ENCODE measurements at places on chromosomes 5 and 9.
A peak's percentile ranks its signal among the peaks of the same experiment; 100 is the strongest.

DNA sequence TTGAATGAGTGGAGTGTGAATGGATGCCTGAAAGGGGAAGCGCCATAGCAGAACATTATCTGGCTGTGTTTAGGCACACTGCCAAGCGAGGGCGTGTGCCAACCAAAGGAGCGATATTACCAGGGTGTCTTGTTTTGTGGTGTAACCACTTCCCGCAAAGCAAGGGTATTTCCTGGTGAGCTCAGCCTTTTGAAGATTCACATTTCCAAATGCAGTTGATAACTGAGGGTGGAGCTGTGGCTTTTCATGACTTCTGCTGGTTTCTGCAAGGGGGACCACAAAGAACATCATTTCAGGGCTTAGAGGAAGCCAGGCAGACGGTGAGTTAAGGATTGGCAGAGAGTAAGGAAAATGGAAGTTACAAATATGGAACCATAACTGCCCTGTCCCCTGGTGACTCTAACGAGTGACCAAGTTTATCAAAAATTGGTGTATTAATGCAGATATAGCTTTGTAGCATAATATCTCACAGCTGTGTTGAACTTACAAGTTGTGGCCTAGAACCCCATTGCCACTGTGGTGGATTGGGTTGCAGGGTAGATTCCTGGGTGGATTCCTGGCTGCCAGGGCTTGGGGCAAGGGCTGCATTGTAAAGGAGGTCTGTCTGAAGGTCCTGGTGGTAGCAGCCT is 71.4 kb downstream of the RALGPS1 start:
- DNase-seq, result peak; percentile 49

DNA sequence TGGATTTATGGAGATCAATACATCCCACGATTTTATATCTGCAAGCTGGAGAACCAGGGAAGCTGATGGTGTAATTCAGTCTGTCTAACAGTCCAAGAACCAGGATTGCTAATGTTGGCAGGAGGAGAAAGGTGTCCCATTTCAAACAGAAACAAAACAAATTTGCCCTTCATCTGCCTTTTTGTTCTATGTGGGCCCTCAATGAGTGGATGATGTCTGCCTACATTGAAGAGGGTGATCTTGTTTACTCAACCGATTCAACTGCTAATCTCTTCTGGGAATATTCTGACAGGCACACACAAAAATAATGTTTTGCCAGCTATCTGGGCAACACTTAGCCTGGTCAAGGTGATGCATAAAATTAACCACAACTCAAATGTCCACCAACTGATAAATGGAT is 65.1 kb upstream of the IL33 start:
- DNase-seq, result no peak

GRCh38 chr5:135467051-135467625 is 15.0 kb upstream of the TIFAB start:
- no peak for DNase-seq

DNA sequence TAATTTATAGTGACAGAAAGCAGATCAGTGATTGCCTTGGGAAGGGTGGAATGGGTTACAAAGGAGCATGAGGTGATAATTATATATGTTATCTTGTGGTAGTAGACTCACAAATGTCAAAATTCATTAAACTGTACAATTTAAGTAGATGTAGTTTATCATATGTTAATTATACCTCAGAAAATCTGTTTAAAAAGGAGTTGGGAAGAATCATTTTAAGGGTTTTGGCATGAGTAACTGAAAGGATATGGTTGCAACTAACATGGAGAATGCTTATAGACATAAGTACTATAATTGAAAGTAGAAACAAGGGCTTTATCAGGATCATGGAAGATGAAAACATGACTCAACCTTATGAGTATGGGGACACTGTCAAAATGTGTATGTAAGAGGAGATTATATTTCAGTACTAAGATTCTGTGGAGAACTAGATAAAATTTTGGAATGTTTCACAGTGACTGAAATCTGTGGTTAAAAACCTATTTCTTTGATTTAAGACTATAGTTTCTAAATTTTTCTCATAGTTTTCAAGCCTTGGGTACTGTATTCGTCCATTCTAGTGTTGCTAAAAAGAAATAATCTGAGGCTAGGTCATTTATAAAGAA is 73.3 kb downstream of the FCHO2 start:
- DNase-seq, result peak; percentile 13

DNA sequence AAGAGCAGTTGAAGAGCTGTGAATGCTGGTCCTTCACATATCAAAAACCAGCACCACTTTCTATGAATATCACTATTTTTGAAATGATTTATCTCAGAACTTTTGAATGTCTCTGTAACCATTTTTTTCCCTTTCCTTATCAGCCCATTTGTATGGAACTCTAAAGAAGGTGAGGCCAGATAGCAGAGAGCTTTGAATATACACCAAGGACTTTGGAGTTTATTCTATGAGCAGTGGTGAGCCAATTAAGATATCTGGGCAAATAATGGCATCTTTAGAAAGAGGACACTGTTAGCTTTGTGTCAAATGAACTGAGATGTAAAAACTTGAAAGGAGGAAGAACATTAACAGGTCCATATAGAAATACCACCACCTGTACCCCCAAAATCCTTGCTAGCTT is 22.0 kb downstream of the KCTD16 start:
- DNase-seq, result no peak

DNA sequence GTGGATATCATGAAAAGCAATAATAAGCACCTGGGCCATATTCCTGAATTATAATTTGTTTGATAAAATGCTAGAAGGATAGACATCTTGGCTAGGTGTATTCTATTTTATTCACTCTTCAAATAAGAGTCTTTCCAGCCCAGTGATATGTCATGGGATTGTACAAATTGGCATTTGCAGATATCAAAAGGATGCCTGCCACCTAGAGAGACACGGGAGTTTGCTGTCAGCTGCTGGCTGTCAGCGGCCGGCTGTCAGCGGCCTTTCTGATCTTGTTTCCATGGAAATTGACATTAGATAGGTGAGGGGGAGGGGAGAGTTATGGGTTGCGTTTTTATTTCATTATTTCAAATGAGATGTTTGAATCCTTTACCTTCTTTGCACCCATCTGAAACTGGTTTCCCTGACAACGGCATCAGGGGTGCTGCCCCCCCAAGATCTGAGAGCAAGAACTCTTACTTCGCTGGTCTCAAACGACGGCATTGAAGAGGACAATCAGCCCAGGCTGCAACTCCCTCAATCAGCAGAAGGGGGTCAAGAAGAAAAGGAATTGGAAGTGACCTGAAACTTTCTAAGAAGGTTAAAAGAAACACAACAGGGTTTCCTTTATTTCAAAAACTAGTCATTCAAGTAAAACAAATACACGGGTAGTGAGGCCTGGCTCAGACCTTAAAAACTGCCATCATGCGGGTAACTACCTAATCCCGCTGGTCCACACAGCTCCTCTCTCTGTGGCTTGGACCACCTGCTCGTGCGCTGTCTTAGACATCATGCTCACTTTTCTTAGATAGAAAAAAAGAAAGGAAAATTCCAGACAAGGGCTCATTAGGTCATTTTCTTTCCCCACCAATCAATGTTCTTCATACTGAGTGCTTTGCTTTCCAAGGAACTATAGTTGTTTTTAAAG is 115.7 kb downstream of the TLE1 start:
- no peak for DNase-seq

DNA sequence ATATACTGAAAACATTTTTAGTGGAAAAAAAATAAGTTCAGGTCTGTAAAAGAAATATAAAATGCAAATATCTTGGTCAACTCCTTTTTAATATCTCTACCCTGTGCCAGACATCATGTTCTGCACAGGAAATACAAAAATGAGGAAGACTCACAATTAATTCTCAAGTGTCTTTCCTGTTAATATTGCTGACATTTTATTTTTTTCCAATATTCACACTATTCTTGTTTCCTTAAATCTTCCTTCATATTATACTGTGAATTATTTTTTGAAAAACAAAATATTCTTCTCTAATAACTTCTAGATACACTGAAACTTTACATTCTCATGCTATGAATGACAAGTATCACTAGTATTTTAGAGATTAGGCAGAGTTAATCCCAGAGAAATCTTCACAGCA is 334.7 kb upstream of the FTMT start:
- DNase-seq, result no peak

GRCh38 chr9:115845648-115846312 is 307.8 kb upstream of the PAPPA start:
- DNase-seq, result peak; percentile 39

GRCh38 chr5:902129-902916 is 9.6 kb downstream of the TRIP13 start:
- no peak for DNase-seq

DNA sequence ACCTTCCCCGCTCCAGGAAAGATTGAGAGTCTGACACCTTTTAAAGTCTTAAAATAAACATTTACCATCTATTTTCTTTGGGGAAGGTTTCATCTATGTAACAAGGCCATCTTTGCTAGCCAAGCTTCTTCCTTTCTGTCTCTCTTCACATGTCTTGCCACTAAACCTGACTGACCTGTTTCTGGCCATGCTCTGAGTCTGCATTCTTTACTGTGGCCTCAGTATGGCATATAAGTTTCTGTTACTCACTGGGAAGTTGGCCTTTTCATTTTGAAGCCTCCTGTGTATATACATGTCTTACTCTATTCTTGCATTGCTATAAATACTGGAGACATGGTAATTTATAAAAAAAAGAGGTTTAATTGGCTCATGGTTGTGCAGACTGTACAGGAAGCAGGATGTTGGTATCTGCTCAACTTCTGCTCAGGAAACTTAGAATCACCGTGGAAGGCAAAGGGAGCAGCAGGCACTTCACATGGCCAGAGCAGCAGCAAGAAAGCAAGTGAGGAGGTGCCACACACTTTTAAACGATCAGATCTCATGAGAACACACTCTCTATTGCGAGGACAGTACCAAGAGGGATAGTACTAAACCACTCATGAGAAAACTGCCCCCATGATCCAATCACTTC is 48.1 kb downstream of the KCNV2 start:
- no peak for DNase-seq

DNA sequence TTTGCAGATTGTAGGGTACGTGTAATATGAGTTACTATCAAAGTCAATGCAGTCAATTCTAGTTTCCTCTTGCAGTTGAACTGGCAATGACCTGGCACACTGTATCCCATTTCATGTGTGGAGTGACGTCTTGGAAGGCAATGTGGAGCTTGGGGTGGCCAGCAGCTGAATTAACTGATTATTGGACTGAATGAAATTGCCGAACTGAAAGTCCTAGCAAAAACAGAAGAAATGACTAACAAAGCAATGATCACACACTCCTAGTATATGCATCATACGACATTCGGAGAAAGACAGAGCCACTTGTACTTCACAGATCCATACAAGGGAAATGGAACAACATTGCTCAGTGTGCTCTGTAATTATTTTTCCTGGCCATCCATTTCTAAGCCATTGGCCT is 259.1 kb upstream of the DAPK1 start:
- no peak for DNase-seq

- DNase-seq, result peak; percentile 69
Observed at GRCh38 chr5:125372694-125373631, 626.5 kb upstream of the ZNF608 start.

GRCh38 chr5:163379298-163380155 is 57.9 kb upstream of the CCNG1 start:
- DNase-seq, result peak; percentile 34

DNA sequence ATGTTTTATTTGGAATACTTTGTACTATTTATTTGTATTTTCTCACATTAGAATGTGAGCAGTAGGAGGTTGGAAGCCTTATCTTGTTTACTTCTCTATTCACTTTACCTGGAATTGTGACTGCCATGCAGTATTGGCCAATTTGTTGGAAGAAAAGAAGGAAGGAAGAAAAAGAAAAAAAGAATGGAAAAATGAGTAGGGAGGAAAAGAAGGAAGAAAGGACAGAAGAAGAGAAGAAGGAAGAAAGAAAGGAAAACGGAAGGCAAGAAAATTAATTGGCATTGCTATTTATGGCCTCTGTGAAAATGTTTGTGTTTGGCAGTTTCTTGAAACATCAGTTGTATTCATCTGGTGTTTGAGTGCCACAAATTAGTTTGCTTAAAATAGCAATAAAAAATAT is 575.2 kb upstream of the ZNF608 start:
- no peak for DNase-seq

DNA sequence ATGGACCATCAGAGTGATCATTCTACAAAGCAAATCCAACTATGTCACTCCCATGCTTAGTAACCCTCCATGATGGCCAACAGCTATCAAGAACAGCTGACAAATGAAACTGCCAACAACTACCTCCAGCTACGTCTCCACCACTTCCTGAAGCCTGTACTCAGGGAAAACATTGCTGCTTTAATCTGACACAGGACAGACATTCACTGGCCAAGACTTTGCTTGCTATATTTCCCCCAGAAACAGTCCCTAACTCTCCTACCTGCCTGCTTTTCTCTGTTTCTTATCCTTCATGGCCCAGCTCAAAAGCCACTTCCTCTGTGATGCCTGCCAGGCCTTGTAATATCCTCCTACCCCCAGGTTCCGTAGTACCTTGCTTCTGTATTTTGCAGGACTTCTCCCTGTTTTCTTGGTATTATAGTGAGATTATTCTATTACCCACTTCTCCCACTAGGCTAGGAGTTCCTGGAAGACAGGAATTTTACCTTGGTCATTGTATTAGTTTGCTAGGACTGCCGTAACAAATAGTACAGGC is 14.7 kb upstream of the RAB14 start:
- no peak for DNase-seq

DNA sequence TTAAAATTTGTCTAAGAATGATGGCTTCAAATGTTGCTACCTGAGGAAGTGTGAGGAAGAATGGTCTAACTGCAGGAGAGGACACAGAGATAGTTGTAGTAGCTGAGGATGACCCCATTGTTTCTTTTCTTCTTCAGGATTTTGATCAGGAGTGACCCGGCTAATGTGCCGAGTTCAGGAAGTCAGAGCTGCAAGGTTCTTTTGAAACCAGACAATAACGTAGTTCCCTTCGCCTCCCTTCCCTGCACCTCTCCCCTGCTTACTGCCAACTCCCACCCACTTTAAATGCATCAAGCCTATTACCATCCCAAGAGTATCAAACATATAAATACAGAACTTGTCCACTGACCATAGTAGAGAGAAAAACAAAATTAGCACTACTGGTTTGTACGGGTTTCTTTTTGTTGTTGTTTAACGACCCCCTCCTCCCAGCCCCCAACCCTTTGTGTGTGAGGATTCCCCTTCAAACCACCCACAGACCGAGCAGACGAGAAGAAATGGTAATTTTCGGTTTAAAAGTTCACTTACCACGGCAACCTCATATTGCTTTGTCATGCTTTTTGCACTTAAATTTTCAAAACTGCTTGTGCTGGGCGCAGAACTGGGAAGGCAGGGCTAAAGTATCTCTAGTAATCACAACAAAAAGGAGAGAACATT is 23.5 kb upstream of the ELAVL2 start:
- DNase-seq, result no peak

DNA sequence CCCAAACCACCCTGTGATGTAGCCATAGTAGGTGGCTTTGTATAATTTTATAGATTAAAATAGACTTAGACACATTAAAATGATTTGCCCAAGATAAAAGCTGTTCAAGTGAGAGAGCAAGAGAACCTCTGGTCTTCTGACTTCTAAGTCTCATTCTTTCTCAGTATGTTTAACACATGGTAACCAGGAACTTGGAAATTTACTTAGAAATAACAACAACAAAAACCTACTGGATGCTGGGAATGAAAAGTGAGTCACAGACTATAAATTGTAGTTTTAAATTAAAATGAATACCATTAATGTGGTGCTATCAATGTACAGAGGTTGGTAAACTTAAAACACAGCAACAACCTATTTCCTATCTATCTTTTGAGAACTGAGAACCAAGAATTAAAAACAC is 30.4 kb downstream of the HMGCR start:
- peak; percentile 16 for DNase-seq
